ENCODE measurements at places on chromosomes 5 and 9.

DNA sequence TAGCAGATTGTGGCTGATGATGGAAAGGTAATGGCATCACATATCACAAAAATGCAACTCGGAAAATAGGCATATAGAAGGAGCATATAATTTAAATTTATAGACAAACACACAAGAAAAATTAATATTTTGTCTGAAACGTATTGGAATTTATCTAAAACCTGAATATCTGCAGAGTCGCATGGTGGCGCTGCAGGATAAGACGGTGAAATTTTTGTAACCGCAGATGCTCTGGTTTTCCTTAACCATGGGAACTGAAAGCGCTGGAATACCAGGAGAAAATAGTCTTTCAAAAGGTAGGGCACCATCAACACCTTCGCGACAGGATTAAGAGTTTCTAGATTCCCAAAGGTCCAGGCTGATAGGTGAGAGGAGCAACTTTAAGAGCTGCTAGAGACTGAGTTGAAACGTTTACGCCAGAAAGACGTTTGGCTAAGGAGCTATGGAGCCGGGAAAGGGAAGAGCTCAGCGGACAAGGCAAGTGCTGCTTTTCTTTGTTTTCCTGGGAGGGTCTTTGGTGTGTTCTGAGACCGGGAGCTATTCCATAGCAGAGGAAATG, 11.0 kb upstream of the PCDHB15 start:
- no peak for DNase-seq

- DNase-seq = no peak
Observed at GRCh38 chr5:82439750-82440445, 161.7 kb upstream of the RPS23 start.

- no peak for DNase-seq
Observed at GRCh38 chr9:121816845-121817450, 165.5 kb downstream of the DAB2IP start.

GRCh38 chr5:177195307-177195952, 61.9 kb downstream of the NSD1 start:
- DNase-seq = no peak

- DNase-seq = peak; percentile 32
Observed at GRCh38 chr5:124649491-124650146, 96.8 kb downstream of the ZNF608 start.

GRCh38 chr5:96997265-96997859, 61.5 kb downstream of the LNPEP start:
- no peak for DNase-seq

DNA sequence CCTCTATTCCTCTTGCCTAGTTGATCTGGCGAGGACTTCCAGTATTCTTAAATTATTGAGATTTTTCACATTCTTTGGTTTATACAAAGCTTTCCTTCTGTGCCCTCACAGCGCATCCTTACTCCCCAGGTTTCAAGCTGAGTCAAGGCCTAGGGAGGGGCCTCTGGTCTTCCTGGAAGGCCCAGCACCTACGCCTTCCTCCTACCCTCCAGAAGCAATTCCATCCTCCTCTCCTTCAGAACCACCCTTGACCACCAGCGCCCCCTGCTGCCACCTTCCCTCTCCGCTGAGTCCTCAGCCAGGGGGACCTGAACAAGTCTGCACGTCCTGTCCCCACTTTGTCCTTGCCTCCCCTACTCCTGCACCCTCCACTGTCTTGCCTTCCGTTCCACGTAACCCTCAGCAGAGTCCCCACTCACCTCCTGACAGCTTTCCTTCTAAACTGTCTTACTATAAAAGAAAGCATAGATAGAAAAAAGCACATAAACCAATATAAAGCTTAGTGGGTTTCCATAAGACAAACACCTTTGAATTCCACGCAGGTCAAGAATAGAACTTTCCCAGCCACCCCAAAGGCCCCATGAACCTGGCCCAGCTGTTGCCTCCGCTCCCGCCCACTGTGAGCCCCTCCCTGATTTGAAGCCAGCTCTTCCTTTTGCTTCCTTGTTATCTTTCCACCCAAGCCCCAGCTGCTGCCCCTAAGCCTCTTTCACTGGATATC, 63.0 kb upstream of the CTSL start:
- DNase-seq = peak; percentile 47

GRCh38 chr5:116411101-116411571, 163.5 kb downstream of the SEMA6A start:
- DNase-seq = no peak

DNA sequence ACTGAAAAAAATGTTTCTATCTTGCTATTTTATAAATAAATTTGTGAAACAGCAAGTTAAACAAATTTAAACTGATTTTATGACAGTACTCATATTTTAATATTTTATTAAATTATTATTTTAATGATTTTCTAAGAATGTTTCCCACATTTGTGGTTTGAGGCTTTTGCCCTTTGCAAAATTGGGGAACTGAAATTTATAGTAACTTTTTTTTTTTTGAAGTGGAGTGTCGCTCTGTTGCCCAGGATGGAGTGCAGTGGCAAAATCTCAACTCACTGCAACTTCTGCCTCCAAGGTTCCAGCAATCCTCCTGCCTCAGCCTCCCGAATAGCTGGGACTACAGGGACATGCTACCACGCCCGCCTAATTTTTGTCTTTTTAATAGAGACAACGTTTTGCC, 7.2 kb upstream of the ADGRV1 start:
- DNase-seq = no peak

- no peak for DNase-seq
Observed at GRCh38 chr5:66273121-66273520, 129.0 kb downstream of the SREK1 start.

- DNase-seq = no peak
Observed at GRCh38 chr9:114732823-114733222, 50.8 kb upstream of the TEX48 start.

DNA sequence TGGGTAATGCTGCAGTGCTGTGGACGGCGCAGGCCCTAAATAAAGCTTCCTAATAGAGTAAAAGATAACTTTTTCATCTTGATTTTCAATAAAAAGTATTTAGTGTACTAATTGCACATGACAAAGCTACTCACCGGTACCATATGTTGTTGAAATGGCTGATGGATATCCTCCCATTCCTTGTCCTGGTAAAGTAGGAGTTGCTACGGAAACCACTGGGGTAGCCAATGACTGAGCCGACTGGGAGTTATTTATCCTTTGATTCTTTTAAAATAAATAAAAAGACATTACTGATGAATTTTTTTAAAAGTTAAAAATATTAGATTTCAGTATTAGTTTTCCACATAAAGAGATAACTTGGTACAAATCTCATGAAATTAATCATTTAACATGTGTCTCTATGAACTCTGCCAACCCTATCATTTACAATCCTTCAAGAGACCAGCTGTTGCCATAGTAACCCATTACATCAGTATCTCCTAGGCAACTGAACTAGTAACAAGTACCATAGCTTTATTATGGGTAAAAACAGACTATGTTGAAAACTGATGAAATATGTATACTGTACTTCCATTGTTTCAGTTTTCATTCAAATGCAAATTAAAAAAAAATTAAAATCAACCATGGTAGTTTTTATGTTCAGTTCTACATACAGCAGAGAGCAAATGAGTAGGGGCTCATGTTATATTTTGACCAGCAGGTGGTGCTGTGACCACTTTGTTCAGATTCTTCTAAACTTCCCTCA, 153.7 kb downstream of the MEF2C start:
- DNase-seq = peak; percentile 36

DNA sequence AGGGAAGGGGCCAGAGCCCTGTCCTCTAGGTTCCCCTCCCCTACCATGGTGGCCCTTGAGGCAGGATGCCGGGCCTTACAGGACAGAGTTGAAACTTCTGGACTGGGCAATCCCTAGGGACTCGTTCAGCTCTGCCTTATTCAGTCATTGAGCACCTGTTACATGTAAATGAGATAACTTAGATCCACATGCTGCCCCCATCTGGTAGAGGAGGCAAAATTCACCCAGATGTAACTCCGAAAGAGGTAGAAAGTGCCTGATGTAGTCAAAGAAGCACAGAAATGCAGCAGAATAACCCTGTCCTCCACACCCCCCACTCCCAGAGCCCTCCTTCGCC, 1.5 kb downstream of the GGTA1 start:
- DNase-seq = no peak

DNA sequence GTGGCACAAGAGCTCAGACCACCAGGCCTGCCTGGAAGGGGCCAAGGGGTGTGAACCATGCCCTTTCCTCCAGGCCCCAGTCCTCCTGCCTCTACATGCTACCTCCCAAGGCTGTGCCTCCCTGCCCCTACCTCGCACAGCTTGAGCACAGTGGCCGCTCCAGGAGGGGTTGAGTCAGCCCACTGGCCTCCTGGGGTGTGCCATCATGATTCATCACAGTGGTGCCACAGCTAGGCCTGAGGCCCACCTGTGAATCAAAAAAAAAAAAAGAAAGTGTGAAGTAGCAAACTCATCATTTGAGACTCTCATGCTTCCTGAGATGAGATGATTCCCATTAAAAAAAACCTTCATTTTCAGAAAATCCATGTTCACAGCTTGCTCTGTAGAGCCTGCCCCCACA, 240.5 kb downstream of the HSPA4 start:
- DNase-seq = no peak

GRCh38 chr9:79889369-79889768, 317.6 kb downstream of the TLE4 start:
- DNase-seq = no peak

DNA sequence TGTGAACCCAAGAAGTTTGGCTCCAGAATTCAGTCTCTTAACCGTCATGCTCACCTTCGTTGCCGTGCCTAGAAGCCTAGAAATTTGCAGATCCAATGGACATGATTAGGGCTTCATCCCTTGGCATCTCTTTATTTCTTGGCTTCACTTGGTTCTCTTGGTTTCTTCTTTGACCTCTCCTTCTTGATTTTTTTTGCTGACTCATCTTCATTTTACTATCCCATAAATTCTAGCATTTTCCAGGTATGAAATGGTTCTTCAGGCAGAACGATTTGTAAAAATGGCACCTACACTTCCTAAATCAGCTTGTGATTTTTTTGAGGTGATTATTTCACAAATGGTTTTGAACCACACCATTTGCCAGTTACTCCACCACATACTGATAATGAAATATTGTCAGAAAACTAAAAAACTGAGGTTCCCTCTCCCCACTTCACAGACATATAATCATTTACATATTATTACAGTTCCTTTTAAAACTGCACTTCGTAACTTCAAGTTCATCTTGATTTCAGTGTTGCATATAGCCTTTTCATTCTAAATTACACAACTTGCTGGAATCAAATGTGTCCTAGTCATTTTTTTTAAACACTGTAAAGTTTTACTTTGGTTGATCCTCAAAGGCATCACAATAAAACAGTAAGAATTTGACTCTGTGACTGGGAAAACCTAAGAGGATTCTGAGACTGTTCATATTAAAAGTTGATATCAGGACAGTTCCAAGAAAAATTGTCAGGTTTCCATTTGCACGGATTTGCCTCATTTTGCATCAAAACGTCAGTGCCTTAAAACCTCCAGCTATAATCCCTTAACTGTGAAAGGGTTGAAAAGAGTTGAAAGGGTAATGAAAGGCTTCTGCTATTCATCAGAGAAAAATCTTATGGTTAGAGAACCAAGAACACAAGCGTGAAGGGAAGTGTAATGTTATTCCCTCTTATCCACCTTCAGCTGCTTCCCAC, 8.9 kb upstream of the NREP start:
- no peak for DNase-seq

DNA sequence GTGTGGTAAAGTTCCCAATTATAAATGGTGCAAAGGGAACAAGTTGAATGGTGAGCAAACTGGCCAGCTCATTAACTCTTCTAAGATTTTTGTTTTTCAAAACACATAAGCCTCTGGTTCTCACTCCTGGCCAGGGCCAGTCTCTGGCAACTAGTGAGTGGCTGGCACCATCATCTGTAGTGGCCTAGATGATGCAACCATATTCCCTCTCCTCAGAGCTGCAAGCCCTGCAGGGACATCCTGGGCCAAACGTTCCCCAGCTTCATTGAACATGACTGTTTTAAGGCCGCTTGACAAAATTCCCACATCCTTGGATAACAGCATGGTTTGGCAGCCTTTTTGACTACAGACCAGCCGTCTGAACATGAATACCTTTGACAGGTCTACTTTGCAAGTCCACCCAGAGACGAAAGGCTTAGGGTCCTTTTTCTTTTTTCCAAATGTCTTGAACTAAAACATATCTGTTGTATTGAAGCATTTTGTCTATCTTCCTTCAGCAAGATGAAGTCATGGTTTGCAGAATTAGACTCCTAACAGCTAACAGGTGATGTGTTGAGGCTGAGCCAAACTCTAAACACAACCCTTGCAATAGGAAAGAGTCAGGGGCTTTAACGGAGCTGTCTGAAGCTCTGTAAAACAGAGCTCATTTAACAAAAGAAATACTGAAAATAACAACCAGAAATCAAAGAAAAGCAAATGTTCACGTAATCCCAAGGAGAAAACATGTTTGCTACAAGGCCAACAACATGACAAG, 23.8 kb downstream of the MACROH2A1 start:
- no peak for DNase-seq

DNA sequence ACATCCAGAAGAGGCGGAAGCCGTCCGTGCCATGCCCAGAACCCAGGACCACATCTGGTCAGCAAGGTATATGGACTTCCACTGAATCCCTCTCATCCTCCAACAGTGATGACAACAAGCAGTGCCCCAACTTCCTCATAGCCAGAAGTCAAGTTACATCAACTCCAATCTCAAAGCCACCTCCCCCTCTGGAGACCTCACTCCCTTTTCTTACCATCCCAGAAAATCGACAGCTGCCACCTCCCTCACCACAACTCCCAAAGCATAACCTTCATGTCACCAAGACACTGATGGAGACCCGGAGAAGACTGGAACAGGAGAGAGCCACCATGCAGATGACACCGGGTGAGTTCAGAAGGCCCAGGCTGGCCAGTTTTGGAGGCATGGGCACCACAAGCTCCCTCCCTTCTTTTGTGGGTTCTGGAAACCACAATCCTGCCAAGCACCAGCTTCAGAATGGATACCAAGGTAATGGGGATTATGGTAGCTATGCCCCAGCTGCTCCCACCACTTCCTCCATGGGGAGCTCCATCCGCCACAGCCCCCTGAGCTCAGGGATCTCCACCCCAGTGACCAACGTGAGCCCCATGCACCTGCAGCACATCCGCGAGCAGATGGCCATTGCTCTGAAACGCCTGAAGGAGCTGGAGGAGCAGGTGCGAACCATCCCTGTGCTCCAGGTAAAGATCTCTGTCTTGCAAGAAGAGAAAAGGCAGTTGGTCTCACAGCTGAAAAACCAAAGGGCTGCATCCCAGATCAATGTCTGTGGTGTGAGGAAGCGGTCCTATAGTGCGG, 130.3 kb upstream of the DMRT1 start:
- DNase-seq = no peak

- DNase-seq = no peak
Observed at GRCh38 chr5:179271428-179271734, 73.9 kb downstream of the ADAMTS2 start.

All from stimulated activated CD4-positive, alpha-beta T cell treated with anti-CD3 and anti-CD28 coated beads, Interleukin-1b, Interleukin-23, amount 100 ng/mL, for 24 hours (primary cell).